Stimulated activated CD4-positive, alpha-beta T cell treated with anti-CD3 and anti-CD28 coated beads, Interleukin-1b, Interleukin-23, amount 100 ng/mL, for 24 hours (primary cell): ENCODE measurements at places on chromosomes 12 and 14.

DNA sequence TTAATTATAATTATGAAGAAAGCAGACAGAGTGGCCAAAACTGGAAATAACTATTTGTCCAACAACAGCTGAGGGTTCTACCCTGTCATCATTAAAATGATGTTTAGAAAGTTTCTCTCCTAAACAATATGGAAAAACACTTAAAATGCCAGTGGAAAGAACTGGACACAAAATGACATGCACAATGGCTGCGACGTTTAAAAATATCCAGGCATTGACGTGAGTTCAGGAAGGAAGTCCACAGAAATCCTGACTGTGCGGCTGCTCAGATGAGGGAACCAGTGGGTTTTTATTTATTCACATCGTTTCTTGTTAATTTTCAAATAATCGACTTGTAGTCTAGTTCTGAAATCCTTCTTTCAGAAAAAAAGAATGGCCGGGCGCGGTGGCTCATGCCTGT lies 58.3 kb downstream of the CCNK start:
- DNase-seq, result no peak

GRCh38 chr12:104353012-104353981 lies 49.8 kb downstream of the EID3 start:
- no peak for DNase-seq

DNA sequence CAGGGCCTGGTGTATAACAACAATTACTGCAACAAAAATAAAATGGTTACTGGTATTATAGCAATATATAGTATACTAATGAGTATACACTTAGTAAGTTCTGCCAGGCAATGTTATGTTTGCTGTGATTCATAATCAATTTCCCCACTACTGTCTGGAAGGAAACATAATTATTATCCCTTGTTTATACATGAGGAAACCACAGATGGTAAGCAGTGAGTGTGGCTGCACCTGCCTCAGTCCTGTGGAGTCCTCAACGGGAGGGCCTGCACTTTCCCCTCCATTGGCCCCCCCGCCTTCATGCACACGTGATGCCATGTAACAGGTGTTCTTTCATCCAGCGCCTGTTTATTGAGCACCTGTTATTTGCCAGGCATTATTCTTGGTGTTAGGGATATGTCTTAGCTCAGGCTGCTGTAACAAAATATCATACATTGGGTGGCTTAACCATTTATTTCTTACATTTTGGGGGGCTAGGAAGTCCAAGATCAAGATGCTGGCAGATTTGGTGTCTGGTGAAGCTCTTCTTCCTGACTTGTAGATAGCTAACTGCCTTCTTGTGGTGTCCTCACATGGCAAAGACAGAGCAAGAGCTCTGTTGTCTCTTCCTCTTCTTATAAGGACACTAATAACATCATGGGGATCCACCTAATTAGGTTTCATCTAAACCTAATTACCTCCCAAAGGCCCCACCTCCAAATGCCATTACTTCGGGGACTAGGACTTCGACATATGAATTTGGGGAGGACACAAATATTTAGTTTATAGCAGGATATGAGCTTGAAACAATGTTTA lies 59.5 kb upstream of the CHGA start:
- no peak for DNase-seq

DNA sequence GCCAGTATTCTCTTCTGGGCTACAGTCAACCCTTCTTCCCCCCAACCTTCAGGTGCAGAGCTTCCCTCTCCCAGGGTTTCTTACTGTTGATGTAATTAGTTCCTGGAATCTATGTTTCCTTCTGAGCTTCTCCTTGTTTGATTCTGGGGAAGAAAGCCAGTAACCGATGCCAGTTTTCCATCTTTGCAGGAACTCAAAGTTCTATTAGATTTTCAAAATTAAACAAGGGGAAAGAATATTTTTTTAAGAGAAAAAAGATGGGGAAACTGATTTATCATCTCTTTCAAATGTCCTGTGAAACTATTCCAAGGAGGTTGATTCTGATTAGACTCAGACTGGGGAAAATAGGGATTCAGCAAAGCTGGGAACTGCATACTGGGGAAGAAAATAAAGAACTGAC lies 17.9 kb upstream of the FAM234B start:
- DNase-seq, result no peak

DNA sequence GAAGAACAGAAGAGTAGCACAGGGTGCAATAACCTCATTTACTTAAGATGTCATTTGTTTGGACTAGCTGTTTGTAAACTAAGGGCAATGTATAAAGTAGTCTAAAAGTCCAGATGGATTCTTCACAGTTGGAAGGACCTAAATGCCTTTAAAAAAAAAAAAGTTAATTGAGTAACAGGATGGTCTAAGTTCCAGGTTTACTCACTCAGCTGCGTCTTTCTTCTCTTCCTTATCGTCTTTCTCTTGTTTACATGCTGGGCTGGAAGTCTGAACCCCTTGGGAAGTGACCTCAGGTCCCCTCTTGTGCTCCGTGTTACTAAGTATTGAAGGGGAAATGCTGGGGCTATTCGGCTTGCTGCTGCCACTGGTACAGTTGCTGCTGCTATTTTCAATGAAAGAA lies 82.5 kb downstream of the SH2B3 start:
- DNase-seq, result no peak

- DNase-seq, result no peak
These were observed 58.9 kb upstream of the KITLG start for GRCh38 chr12:88638966-88639760.

GRCh38 chr14:94412671-94413638 lies 24.6 kb upstream of the SERPINA1 start:
- DNase-seq, result no peak

DNA sequence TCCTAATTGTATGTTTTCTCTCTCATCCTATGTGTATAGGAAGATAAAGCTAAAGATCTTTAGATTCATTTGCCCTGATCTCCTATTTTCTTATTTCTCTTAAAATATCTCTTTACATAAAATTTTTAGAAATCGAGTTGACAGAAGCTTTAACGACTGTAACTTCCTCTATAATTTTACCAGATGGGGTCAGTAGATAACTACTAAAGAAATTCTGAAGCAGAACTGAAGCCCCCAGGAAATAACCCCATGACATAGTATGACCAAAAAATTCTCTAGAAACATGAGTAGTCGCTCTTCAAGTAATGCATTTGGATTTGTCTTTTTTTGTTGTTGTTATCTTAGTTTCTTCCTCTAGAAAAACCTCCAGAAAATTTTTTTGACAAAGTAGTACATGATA lies 288.0 kb downstream of the ERC1 start:
- DNase-seq, result no peak
